GM13977 (cell line): ENCODE measurements at places on chromosomes 11 and 22.

- DNase-seq = no peak
Observed at GRCh38 chr22:41676134-41676533, 12.5 kb downstream of the SNU13 start.

DNA sequence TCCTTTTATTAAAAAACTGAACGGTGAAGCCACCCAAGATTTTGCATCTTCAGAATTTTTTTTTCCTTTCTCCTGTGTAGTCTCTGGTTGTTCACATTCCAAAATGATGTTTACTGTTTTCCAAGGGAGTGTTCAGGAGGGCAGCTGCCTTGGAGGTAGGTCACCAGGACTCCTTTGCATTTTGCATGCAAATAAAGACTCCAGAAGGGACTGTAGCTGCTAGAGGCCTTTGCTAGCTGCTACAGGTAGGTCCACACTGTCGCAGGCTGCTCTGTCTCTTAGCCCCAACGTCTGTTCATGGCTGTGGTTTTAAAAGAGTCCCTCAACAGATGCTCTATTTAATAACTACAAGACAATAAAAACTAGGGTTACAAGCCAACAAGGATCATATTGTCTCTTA is 11.4 kb downstream of the CTSC start:
- DNase-seq = no peak

DNA sequence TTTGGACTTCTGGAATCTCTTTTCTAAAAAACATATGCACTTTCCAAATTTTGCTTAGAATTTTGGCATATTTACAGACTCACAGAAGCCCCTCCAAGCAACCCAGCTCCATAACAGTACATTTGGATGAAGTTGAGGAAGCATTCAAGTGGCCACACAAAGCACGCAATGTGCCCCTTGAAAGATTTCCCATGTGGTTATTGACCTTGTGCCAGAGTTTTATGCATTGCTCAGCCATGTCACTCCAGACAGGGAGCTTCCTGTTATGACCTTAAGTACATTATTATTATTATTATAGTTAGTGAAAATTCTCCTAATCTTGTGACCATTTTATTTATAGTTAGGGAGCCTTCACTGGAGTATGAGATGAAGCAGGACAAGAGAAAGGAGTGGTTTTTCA is 35.0 kb upstream of the BDNF start:
- DNase-seq = no peak

DNA sequence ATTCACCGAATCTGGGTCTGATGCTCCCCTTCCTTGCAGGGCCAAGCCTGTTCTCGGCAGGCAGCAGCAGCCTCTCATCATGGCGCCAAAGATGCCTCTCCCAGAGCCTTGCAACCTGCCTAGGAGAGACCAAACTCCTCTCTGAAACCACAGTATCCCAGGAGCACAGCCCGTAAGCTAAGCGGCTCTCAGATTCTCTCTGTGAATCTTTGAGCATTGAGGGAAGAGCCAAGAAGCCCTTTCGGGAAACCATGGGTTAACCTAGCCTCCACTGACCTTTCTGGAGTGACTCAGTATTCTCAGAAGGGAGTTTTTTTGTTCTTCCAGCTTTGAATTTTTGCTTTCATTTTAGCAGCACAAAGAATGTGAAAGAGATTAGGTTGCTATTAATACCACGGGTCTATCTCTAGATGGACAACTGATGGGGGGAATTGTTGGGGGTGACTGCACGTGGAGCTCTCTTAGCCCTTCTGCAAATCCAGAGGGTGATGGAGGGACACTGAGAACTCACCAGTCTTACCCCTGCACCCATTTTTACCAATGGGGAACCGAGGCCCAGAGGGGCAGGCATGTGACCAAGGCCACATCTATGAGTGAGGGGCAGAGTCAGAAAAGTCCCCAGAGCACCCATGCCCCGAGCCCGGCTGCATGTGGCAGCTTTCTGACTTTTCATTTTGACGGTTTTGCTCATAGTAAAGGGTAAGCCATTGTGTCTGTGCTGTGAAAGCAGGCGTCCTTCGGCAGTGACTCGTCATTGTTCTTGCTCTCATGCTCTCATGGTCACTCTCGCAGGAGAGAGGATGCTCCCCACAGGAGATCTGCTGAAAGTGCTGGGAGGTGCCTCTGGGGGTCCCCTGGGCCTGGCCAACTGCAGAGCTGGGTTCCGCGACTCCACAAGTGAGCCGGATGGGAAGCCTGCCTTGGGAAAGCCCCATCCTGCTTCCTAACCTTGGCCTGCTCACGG is 36.0 kb downstream of the IRAG1 start:
- DNase-seq = peak; percentile 43

DNA sequence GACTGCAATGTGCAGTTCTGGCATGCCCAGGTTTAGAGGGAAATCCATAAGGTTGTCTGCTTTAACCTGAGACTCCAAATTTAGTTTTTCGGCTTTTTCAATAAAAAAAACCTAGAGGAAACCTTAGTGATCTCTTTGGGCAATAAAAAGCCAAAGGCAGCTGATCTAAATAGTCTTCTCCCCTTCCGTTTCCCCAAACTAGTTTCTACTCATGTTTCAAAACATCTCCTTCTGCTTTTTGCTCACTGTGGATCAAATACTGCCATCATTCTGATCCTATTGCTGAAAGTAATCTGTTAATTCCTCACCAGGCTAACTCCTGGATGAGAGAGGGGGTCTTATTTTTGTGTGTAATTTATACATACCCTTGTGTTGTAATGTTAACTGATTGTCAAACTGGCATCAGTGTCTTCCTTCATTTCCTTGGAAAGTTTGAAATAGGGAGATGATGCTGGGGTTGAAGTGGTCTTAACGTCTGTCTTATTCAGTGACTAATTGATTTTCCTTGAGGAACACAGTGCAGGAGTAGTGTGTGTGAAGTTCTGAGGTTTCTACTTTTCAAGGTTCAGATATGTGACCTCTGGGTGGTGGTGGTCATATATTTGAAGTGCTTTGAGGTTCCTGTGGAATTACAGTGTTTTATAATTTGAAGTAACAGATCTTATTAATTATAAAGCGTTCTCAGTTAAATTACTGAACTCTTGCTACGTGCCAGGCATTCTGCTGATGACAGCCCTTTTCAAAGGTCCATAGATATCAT is 55.0 kb downstream of the ARHGAP42 start:
- no peak for DNase-seq

GRCh38 chr11:46498179-46498578 is 95.6 kb downstream of the AMBRA1 start:
- DNase-seq = no peak

DNA sequence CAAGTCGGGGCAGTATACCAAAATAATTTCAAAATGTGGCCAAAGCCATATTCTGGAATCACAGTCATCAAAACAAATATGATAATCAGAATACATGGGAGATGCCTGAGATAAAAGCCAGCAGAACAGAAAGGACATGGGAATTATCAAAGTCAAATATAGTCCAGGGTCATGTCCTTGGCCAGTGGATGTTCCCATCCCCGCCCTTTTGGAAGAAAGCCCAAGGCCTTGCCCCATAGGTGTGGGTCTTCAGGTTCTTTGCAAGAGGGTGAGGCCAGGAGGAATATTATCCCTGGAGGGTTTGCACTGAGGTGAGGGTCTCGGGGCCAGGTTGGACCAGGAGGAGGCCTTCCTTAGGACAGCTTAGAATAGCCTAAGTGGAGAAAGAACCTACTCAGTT is 53.6 kb upstream of the CSNK2A3 start:
- no peak for DNase-seq

DNA sequence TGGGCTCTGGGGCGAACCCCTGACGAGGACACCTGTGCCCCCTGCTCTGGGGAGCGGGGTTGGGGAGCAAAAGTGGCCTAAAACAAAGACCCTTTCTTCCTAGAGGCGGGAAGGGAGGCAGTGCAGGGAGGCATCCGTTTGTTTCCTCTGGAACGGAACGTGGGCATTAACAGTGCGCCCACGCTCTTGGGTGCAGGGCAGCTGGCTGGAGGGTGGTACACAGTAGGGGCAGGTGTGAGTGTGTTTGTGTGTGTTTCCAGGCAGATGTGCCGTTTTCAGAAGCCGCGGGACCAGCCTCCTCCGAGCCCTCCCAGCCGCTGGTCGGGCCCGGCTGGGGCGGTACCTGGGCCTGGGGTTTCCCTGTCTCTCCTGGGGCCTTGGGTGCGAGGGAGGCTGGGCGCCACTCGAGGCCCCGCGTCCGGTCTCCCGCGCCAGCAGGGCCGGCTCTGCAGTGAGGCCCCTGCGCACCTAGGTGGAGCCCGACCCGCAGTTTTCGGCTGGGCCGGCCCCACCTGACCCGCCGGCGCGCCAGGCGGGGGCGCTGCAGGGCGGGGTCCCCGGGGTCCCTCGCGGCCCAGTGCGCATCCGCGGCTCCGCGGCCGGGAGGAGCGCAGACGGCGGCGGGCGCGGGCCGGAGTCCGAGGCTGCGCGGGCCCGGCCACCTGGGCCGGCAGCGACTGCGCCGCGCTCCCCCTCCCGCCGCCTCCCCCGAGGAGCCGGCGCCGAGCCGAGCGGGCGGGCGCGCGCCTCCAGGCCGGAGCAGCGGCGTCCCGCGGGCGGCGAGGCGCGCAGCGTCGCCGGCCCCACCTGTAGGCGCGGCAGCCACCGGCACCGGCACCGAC is 1252.7 kb downstream of the BRD1 start:
- no peak for DNase-seq

DNA sequence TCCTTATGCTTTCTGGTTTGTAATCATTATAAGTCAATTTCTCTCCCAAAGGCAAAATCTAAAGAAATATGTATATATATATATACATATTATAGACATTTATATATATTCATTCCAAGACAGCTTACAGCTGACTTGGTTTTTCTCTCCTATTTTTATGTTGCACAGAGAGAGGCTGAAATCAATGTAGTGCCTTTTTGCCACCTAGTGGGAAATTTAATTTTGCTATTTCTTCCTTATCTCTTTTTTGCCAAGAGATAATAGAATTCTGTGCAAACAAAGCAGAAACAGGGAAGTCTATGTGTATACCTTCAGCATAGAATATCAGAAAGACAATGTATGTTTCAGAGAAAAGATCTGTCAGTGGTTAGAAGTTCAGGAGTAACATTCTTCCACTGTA is 186.0 kb upstream of the ANO5 start:
- no peak for DNase-seq

DNA sequence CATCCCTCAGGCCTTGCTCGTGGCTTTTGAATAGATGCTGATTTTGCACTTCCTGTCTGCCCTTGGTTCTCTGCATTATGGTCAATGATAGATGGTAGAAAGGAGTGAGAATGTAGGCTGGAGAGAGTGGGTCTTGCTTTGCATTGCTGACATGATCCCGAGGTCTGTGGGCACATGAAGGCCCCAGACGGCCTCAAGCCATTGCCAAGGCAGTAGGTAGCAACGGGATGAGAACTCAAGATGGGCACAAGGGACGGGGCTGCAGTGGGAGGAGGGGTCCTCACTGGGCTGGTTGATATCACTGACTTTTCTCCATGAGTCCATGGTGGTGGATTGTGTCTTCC is 54.0 kb downstream of the GAB4 start:
- DNase-seq = no peak

DNA sequence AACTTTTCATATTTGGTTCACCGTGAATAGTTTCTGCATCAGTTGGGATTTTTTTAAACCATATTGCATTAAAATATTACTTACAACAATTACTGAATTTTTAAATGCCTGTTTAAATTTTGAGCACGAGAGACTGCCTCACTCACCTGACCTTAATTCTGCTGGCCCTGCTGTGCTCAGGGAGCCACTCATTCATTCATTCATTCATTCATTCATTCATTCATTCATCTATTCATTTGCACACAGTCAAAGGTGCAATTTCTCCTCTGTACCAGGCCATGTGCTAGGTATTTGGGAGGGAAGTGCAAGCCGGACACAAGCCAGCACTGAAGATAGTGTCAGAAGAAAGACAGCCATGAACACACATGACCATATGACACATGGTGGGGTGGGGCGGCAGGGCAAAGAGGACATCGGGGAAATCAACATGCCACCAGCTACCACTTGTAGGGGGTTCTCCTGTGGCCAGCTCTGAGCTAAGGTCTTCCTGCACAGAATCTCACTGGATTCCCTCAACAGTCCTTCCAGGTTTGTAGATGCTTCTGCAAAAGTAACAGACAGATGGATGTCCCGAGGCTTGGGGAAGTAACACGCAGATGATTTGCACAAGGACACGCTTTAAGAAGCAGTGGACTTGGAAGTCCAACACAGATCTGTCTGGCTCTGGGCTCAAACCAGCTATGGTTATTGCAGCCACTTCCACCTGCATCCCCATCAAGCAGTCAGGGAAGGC is 568 bp upstream of the CSF2RB start:
- DNase-seq = no peak

- no peak for DNase-seq
Observed at GRCh38 chr11:118275176-118275575, 11.1 kb upstream of the MPZL2 start.

DNA sequence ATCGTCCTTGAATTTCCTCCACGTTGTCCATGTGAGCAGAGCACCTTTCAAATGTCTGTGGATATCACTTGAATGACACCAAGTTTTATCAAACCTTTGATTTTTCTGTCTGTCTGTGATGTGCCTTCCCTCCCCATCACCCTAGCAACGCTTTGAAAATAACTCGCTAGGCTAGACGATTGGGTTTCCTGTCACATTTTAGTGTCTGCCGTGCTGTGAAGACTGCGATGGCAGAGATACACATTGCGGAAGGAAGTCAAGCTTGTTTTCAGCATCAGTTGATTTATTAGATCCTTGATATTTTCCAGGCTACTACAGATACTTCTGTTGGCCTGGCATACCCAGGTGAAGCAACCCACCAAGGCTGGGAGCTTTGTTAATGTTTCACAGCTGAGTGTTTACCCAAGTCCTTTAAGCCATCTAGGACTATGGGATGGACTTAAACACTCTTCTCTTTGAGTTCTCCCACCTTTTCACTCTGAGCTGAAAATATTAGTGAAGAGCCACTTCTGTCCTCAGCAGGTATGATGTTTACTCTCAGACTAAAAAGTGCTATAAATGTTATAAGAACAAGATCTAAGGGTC is 93.6 kb upstream of the CD44 start:
- DNase-seq = no peak

DNA sequence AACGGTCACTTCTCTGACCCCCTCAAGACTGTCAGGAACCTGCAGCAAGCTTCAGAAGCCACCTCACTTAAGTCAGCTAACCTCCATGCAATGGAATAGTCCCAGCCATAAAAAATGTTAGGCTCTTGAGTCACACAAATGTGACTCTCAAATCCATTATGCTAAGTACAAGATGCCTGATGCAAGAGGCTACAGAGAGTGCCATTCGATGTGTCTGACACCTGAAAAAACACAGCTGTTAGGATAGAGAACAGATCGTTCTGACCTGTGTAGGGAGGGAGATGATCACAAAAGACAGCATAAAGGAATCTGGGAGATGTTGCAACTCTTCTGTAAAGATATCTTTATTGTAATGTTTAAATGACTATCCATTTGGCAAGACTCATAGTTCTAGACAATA is 712.4 kb downstream of the TBC1D22A start:
- no peak for DNase-seq

DNA sequence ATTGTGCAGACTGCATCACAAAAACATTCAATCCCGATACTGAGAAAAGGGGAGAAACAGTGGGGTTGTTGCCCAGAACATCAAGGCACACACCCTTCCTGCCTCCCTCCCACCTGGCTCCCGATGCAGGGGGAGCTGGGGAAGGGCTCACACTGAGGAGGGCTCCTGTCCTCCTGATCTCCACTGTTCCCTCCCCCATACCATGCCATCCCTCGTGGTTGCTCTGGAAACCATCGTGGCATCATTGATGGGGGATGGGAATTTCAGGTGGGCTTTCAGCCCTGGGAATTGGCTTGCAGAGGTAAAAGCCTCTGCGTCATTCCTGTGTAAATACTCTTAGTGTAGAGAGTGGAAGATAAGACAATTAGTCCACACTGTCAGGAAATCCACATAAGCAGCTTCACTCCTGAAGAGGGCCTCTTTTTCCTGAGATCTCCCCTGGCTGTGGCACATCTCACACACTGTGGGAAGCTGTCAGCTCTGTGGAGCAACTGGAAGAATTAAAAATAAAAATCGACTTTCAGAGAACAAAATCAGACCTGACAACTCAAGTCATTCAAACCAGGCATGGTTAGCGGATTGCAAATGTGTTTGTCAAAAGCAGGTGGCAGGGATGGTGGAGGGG is 176.0 kb downstream of the CHST1 start:
- DNase-seq = no peak
